ENCODE measurements at places on chromosomes 13 and 19.

DNA sequence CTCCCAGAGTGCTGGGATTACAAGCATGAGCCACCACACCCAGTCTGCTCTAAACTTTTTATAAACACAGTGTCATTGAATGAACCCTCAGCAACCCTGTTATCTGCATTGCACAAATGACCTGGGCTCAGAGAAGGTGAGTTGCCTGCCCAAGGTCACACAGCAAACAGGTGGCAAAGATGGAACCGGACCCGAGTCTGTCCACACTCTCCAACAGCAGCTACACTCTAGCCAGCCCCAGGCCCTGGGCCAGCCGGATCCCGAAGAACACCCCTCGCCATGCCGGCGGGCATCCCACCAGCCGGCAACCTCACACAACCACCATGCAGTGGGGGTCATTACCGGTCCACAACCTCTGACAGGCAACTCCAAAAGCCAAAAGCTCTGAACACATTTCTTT is 14.5 kb downstream of the ERCC2 start:
- DNase-seq: no peak

GRCh38 chr13:27534981-27535380 is 84.6 kb upstream of the MTIF3 start:
- DNase-seq: no peak

- DNase-seq: no peak
Measured at GRCh38 chr13:108005231-108005630, 210.1 kb downstream of the LIG4 start.

DNA sequence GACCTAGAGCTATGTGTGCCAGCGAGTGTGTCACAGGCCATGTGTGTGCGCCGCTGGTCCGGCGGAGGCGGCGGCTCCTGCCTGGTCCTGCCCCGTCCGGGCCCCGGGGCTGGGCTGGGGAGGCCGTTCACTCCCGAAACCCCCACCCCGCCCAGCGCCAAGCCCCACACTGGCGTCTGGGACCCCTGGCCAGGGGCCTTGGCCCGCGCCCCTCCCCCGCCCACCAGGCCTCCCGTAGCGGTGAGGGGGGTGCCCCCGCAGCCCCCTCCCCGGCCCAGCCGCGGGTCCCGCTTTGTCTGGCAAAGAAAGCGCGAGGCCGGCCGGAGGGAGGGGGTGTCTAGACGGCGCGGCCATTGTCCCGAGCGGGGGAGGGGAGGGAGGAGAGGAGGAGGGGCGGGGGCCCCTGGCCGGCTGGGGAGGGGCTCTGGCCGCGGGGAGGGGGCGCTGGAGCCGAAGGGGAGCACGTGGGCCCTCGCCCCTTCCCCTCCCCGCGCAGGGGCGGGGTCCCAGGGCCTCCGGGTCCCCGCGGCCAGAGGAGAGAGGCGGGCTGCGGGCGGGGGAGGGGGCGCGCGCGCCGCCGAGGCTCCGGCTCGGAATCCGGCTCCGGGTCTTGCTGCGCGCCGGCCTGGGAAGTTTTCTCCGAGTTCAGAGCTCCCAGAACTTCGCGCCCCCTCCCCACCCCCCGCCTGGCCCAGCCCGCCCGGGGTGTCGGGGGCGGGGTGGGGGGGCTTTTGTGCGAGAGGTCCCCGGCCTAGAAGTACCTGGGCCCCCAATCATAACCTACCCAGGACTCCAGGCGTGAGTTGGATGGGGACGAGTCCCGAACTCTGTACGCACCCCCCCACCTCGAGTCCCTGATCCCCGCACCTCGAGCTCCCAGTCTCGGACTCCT is 888 bp downstream of the NOTCH3 start:
- no peak for DNase-seq

DNA sequence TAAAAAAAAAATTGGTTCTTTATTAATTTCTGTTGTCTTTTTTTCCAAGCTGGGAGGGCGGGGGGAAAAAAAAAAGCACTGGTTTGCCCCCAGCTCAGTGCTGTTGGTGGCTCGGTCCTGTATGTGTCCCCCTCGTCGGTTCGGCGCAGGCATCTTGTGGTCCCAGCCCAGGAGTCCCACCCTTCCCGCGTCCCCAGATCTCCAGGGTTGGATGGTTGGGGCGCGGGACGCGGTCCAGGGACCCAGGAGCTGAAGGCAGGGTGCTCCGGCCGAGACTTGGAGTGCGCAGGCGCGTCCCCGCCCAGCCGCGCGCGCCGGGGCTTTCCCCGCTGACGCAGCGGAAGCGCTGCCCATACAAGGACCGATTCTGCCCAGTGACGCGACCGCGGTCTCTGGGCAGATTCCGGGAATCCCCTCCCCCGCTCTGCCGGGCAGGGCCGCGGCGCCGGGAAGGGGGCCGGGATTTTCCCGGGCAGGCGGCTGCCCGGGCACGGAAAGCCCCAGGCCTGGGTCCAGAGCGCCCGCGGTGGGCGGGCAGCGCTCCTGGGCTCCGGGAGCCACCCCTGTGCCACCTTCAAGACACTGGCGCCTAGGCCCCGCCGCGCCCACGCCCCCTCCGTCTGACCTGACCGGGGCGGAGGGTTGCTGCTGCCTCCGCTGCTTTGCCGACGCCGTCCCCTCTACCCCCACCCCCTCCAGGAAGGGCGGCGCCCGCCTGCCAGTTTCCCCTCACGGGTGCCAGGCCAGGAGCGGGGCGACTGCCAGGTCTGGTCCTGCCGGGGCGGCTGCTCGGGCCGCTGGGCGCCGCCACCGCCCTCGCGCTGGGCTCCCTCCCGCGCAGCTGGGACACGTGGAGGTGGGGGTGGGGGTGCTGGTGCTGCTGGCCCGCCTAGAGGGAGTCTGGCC is 2.3 kb downstream of the JUNB start:
- peak; percentile 87 for DNase-seq

- DNase-seq: no peak
Measured at GRCh38 chr13:71967990-71968389, 101.0 kb upstream of the DACH1 start.

DNA sequence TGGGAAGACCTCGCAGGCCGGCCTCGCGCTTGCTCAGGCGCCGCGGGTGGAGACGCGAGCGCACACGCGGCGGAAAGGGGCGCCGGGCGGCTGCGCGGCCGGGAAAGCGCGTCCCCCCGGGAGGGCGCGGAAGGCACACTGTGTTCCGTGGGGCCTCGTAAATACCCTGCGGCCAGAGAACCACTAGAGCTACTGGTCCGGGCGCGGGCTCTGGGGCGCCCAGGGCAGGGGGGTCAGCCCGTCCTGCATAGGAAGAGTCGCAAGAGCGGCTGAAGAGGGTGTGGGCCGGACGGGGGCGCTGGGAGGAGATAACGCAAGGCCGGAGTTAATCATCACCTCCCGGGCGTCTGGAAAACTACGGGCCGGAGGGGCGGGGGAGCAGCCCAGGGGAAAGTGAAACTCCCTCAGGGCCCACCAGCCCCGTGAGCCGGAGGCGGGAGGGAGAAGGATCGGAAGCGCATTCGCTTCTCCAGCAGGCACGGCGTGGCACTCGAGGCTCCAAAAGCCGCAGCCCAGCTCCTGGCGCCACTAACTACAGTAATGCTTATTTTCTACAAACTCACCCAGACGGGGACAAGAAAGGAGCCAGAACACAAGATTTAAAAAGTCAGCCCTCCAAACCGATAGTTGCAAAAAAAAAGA is 1.1 kb upstream of the WBP4 start:
- DNase-seq: peak; percentile 38

- no peak for DNase-seq
Measured at GRCh38 chr13:84590663-84591062, 708.4 kb upstream of the SLITRK1 start.

DNA sequence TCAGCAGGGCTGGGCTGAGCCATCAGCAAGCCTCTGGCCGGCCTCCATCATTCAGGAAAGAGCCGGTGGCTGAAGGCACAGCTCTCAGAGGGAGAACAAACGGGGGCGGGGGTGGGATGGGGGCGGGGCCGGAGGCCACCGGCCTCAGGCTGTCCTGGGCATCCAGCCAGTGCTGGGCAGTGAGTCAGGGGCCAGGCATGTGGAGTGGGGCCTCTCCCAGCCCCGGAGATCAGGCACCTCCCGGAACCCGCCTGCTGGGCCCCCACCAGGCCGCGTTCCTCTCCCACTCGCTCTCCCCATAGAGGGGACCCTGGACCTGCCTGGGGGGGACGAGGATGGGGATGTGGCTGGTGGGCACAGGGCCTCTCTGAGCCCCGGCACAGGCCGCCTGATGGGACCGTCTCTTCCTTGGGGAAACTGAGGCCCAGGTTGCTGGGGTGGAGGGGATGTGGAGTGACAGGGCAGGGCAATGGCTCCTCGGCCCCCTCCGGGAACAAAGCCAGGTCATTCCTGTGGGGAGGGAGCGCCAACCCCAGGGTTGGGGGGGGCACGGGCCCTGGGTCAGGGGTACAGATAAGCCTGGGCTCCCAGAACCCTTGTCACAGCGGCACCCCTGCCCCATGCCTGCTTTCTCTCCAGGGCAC is 12.9 kb downstream of the SPC24 start:
- no peak for DNase-seq

GRCh38 chr19:50178859-50179537 is 15.9 kb upstream of the IZUMO2 start:
- DNase-seq: no peak

GRCh38 chr19:2034729-2035589 is 16.1 kb downstream of the MKNK2 start:
- no peak for DNase-seq

DNA sequence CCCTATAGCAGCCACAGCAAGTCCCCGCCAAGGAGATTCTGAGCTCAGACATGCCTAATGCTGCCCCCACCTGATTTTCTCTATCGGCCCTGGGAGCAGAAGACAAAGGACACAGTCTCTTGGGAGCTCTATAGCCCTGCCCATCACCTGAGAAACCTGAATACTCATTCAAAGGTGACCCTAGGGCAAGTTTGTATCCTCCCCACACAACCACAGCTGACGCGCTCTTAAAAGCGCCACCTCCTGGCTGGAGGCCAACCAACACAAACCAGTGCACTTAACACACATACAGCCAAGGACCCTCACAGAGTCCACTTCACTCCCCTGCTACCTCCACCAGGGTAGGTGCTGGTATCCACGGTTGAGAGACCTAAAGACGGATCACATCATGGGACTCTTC is 8.8 kb upstream of the IGFL4 start:
- DNase-seq: no peak

- DNase-seq: no peak
Measured at GRCh38 chr13:94236872-94237271, 242.6 kb downstream of the DCT start.

DNA sequence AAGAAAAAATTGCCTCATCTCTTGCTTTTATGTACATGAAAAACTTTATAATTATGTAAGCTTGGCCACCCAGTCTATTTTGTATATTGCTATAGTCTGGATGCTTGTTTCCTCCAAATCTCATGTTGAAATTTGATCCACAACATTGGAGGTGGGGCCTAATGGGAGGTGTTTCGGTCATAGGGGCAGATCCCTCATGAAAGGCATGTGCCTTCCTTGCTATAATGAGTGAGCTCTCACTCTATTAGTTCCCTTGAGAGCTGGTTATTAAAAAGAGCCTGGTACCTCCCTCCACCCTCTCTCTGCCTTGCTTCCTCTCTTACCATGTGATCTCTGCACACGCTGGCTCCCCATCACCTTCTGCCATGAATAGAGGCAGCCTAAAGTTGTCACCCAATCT is 1005.1 kb downstream of the PCDH9 start:
- DNase-seq: no peak

- DNase-seq: no peak
Measured at GRCh38 chr19:19214892-19215291, 3.1 kb downstream of the NCAN start.

DNA sequence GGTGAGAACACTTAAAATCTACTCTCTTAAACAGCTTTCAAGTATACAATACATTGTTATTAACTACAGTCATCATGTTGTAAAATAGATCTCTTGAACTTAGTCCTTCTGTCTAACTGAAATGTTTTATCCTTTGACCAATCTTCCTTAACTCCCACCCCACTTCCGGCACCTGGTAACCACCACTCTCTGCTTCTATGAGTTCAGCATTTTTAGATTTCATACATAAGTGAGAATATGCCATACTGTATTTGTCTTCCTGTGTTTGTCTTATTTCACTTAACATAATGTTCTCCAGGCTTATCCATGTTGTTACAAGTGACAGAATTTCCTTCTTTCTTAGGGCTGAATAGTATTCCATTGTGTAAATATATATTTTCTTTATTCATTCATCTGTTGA is 144.1 kb upstream of the TRPC4 start:
- DNase-seq: no peak

- no peak for DNase-seq
Measured at GRCh38 chr19:54573330-54573872, at the start of gene LILRA2. Gene LILRA2, plus strand, starts transcription at chr19:54573790. Its CDS starts 89 bp downstream, at chr19:54573879.

GRCh38 chr19:7733376-7733775 is 1.5 kb upstream of the CLEC4G start:
- no peak for DNase-seq

- no peak for DNase-seq
Measured at GRCh38 chr19:4713384-4713951, 10.2 kb downstream of the DPP9 start.

GRCh38 chr19:5395556-5395955 is 54.9 kb upstream of the PTPRS start:
- no peak for DNase-seq

- DNase-seq: no peak
Measured at GRCh38 chr19:45251452-45252354, 632 bp downstream of the MARK4 start.

- DNase-seq: no peak
Measured at GRCh38 chr13:20415694-20416107, 110.0 kb downstream of the CRYL1 start.

GRCh38 chr19:54435551-54436016 is 13.4 kb upstream of the LENG8 start:
- no peak for DNase-seq

DNA sequence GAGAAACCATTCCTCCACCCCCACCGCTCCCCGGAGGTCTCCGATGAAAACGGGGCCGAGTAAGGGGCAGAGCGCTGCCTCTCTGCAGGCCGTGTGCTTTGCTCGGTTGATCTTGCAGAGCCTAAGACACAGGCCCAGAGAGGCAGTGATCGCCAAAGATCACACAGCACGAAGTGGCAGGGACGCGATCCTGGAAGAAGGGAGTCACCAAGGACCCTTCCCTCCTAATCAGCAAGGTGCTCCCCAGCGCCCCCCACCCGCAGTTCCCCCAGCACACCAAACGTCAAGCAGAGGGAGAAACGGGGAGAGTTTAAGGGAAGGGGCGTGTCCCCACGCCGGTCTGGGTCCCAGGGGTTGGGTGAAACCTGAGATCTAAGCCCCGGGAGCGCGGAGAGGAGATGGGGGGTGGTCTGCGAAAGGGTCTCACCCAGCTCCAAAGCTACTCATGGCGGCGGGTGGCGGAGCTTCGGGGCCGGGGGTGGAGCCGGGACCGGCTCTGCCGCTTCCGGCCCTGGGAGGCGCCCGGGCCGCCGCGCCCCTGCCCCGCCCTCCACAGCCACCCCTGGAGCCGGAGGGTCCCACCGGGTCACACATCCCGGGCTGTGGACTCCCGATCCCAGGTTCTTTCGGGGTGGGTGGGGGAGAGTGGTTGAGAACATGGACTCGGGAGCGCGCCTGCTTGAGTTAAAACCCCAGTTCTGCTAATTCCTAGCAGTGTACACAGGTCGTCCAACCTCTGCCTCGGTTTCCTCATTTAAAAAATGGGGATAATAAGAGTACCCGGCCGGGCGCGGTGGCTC is at the start of gene EML2:
EML2 (minus strand) TSS at position 468 of the 800 bp plus-strand sequence; CDS start at position 447, 21 bp downstream.
- DNase-seq: peak; percentile 36

DNA sequence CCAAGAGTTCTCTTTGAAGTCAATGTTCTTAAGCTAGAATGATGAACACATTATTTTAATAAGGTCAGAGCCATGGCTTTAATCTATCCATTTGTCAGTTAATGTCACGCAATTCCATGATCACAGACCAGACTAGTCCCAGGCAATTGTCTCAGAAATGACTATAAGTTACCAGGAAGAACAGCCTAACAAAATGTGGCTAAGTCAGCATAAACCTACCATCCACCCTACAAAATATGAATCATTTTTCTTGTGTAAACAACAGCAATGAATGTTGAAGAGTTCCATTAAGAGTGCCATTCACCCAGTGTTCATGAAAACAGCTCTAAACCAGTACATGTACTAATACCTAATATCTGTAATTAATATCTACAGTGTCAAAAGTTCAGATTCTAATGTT is 127.5 kb downstream of the KCTD12 start:
- DNase-seq: no peak

All from stimulated activated CD8-positive, alpha-beta memory T cell treated with anti-CD3 and anti-CD28 coated beads, Interleukin-4, amount 100 ng/mL, for 1 hour (primary cell).